ENCODE measurements at places on chromosomes 16 and 17.

DNA sequence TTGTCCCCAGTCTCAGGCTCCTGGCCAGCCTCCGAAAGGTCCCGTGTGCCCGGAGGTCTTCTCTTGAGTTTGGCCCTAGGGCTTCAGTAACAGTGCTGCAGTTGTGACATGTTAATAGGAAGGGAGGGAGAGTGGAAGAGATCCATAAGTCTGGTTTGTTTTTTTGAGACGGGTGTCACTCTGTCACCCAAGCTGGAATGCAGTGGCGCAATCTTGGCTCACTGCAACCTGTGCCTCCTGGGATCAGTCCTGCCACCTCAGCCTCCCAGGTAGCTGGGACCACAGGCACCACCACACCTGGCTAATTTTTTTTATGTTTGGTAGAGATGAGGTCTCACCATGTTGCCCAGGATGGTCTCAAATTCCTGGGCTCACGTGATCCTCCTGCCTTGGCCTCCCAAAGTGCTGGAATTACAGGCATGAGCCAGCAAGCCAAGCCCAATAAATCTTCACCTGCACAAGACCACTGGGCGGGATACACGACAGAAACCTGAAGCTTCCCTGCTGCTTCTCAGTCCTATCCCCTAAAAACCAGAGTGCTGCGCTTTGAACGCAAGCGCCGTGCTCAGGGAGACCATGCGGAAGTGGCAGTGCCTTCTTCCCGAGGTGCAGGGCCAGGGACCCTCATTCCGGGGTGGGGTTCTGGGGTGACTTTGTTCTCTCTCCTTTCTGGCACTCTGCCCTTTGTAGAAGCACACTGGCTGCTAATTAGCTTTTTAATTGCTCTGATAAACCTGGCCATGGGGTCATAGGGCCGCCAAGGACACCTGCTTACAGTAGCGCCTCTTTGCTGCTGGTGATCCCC, 10.9 kb downstream of the TRAF7 start:
- no peak for DNase-seq

DNA sequence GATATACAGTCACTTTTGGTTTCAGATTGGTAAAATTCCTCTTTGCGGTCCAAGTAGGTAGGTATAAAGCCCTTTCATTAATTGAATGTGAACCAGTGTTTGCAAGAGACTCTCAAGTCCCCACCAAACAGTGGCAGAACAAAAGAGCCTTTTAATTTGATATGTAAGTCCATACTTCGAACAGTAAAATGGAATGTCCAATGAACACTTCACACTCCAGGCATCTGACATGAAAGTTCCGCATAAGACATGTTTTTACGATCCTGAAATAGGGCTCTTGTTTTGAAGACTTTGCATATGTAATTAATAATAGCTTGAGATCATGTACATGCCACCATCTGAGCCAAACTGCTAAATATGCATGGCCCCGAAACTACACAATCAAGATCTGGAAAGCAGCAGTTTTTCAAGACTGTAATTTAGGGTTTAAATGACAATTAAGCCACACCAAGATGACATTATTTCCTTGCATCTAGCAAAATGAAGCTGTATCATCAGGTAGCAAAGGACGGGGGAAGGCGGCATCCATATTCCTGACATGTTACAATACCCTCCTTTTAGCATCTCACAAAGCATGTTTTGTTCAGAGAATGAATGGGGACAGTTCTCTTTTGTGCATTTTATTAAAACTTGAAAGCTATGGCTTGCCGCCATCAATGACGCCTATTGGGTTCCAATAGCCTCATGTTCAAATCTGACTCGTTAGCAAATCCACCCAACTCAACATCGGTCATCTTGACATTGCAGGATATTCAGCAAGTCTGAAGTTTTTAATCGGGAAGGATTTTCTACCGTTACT, 39.4 kb downstream of the LITAF start:
- DNase-seq = peak; percentile 76

DNA sequence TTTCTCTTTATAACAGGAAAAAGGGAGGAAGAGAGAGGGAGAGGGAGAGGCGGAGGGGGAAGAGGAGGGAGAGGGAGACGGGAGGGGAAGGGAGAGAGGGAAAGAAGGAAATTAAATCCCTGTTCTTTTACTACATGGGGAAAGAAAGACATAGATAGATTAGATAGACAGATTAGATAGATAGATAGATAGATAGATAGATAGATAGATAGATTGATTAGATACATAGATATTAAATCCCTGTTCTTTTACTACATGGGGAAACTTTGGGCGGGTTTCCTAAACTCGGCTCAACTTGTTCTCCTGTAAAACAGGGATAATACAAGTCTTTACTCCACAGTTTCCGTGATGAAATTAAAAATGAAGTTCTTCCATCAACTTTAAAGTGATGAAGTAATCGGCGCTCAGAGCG, 661 bp downstream of the RFWD3 start:
- no peak for DNase-seq

GRCh38 chr17:80486692-80487091, 10.3 kb upstream of the NPTX1 start:
- DNase-seq = peak; percentile 31

DNA sequence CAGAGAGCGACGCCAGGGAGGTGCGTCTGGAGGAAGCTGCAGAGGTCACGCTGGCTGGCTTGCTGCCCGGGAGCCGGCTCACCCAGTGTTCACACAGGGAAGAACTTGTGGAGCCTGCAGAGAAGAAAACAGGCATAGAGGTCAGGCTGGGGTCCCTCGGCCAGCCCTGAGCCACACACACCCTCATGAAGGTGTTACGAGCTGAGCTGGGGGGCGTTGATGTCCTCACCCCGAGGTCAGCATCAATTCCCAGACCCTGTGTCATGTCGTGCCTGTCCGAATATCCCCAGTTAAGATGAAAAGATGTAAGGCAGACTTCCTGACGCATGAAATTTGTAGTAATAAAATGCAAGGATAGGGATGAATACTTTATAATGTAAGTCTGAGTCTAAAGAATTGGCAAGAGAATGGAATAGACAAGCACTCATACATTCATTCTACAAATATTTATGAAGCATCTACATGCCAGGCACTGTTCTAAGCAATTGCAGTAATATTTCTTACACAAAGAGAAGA, 77.1 kb downstream of the USP31 start:
- peak; percentile 47 for DNase-seq

DNA sequence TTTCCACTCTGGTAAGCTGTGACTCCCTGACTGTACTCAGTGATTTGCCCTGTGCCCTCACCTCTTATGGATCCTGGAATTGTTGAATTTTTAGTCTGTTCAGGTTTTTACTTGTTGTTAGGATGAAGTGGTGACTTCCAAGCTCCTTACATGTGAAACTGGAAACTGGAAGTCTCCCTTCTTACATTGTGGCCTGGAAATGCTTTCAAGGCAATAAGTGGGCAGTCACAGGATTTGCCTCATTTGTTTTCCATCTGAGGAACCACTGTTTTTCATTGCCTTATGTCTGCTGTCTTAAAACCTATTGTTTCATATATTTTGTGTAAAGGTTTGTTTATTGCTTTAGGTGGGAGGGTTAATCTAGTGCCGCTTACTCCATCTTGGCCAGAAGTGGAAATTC, 155.8 kb downstream of the CYB561 start:
- DNase-seq = no peak

DNA sequence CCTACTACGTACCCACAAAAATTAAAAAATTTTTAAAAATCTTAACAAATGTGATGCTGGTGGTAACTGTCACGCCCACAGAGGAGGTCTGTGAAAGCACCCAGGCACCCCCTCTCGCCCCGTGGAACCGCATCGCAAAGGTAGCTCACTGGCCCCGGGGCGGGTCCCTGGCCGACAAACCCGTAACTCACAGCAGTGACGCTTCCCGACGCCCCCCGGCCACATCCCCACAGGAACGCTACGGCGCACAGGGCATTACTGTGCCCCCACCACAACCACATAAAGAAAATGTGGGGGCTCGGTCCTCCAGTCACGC, 366 bp downstream of the ANKS3 start:
- DNase-seq = no peak
